ENCODE measurements at places on chromosomes 6 and 20. TPM values are rescaled to one million over a fixed set of nuclear protein-coding genes. Genes with fewer than 3 reads are reported as not detected.

Gene GNAS-AS1
- total RNA-seq, result 0.58 TPM

Gene DAAM2
- total RNA-seq, result 36.9 TPM

Gene MTFR2
- total RNA-seq, result 0.85 TPM

Gene GSTA2
- total RNA-seq, result not detected

Gene SLC22A16
- total RNA-seq, result under 0.01 TPM

Gene LST1
- total RNA-seq, result not detected

Gene DDO
- total RNA-seq, result 2.8 TPM

Gene EIF2S2
- 133 TPM for total RNA-seq

Gene EYS
- under 0.01 TPM for total RNA-seq

Gene ZMYND8
- total RNA-seq, result 11.3 TPM

Gene LY6G6D
- total RNA-seq, result not detected

Gene ELOVL4
- total RNA-seq, result 6.2 TPM

Gene KDM1B
- total RNA-seq, result 21.4 TPM
